ENCODE measurements at places on chromosomes 5 and 9.
A peak's percentile ranks its signal among the peaks of the same experiment; 100 is the strongest.

DNA sequence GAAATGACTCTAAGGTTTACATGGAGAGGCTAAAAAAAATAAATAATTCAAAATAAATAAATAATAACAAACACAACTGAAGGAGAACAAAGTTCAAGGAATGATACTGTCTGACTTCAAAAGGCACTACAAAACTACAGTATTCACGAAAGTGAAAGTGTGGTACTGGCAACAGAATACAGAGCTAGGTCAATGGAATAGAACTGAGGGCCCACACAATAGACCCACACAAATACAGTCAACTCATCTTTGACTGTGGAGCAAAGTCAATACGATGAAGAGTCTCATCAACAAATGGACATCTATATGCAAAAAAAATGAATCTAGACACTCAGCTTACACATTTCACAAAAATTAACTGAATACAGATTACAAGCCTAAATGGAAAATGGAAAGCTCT, 75.3 kb downstream of the FBXW11 start:
- no peak for DNase-seq

DNA sequence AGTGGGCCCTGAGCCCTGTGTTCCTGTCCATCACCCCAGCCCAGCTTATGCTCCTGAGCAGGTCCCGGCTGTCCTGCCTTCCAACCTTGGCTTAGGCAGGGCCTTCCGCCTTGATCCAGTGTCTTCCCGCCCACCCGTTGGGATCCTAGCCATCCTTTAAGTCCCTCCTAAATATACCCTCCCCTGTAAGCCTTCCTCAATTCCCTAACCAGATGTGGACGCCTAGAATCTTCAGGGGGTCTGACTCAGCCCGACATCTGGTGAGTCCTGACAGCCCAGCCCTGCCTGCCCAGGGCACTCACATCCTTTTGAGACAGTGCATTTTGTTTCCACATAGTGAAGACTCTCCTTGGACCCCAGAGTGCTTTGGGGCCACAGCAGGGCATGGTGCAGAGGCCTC, 23.7 kb downstream of the SLC6A7 start:
- no peak for DNase-seq

DNA sequence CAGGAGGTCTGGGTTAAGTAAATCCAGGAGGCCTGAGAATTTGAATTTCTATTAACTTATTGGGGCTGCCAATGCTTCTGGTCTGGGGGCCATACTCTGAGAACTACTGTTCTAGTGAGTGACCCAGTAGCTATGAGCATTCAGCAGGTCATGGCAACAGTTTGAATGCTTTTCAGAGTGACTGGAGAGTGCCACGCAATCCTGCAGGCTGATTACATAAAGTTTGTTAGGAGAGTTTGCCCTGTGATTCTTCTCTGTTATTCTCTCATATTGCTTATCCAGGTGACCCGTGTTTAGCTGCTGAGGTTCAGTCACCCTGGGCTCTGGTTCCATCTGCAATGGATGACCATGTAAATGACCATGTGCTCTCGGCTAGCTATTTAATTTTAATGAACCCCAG, 22.2 kb upstream of the TMED7 start:
- DNase-seq = no peak

DNA sequence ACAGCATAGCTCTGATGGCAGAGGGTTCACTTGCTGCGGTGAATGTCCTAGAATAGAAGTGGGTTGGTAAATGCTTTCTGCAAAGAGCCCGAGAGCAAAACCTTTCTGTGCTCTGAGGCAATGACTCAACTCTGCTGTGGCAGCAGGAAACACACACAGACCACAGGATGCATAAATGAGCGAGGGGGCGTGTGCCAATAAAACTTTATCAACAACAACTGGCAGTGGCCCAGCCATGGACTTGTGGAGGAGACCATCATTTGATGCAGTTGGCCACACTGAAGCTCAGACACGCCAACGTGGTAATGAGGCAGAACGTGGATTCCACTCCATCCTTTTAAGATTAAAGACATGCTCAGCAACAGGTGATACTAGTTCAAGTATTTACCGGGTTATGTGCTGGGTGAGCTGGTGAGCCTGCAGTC, 6.8 kb downstream of the MRPL36 start:
- peak; percentile 81 for DNase-seq

GRCh38 chr5:169753795-169754194, 116.7 kb downstream of the DOCK2 start:
- DNase-seq = peak; percentile 31

- DNase-seq = peak; percentile 47
These were observed 25.2 kb upstream of the PLAC8L1 start for GRCh38 chr5:146130440-146131045.

DNA sequence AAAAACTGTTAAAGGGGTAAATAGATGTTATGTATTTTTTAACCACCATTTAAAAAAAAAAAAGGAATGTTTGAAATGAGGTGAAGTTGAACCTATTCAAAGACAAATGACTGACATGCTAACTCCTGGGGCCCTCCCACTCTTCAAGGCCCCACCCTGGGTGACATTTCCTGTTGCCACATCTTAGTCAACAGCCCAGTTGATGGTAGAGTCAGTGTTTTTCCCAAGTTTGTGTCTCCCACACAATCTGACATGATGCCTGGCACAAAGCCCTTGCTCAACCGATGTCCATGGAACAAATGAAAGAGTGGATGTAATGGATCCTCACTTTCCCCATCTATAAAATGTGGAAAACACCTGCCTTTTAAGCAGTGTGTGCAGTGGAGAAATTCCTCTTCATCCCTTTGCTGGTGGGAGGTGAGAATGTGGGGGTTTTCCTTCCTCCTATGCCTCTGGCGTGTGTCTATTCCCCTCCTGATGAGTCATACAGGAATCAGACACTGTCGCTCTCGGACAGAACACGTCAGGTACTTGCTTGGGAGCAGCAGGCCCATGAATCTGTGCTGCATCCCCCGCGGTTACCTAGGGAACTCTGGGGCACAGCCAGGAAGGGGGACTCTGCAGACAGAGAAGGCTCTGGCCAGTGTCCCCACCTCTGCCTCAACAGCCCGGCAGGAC, 13.7 kb upstream of the ADRA1B start:
- DNase-seq = peak; percentile 93

DNA sequence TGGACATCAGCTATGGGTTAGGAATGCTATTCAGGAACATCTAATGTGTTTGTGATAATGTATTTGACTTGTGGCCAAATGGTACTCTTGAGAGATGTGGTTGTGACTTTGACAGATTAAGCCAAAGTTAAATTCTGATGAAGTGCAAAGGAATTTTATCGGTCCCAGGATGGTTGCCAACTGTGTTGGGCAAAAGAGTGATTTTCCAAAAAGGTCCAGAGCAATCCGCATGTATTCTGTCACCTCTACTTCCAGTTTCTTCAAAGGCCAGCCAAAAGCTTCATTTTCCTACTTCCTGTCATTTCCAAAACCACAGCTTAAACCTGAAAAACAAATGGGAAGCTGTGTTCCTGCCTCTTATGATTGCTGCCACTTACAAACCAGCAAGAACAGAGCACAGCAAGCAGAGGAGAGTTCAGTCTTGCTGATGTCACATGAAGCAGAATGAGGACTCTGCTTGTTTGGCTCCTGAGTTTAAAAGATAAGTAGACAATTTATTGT, 59.8 kb downstream of the MARCHF3 start:
- no peak for DNase-seq

DNA sequence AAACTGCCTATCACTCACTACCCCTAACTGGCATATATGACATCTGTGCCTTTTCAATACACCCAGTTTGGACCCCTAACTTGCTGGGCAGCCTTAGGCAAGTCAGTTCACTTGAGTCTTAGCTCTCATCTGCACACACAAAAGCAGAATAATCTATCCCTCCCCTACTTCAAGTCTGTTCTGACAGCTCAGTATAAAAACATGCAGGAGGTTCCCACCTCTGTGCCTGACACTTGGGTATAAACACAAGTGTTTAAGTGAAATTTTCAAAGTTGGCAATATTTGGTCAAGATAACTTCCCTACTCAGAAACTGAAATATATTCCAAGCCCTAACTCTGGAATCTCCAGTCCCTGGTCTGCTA, 12.6 kb downstream of the HNRNPH1 start:
- no peak for DNase-seq

DNA sequence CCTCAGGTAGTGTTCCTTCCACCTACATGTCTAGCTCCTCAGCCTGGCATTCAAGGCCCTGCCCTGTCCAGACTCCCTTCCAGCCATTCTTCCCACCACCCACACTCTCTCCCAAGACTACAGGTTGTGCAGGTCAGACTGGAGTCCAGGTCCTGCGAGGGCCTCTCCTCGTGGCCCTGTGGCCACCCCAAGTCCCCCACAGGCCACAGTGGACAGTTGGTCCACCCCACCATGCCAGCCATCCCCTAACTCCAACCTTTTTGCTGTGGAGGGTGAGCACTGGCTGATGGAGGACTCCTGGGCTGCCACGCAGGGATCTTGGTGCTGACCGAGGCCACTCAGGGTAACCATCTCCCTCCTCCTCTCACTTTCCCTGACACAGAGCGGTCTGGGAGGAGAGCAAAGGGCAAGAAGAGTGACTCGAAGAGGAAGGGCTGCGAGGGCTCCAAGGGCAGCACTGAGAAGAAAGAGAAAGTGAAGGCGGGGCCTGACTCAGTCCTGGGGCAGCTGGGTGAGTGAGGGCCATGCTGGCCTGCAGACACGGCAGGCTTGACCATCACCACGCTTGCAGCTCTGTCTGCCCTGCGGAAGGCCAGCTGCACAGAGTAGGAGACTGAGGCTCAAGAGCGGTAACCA, 51.0 kb downstream of the JADE2 start:
- DNase-seq = no peak

DNA sequence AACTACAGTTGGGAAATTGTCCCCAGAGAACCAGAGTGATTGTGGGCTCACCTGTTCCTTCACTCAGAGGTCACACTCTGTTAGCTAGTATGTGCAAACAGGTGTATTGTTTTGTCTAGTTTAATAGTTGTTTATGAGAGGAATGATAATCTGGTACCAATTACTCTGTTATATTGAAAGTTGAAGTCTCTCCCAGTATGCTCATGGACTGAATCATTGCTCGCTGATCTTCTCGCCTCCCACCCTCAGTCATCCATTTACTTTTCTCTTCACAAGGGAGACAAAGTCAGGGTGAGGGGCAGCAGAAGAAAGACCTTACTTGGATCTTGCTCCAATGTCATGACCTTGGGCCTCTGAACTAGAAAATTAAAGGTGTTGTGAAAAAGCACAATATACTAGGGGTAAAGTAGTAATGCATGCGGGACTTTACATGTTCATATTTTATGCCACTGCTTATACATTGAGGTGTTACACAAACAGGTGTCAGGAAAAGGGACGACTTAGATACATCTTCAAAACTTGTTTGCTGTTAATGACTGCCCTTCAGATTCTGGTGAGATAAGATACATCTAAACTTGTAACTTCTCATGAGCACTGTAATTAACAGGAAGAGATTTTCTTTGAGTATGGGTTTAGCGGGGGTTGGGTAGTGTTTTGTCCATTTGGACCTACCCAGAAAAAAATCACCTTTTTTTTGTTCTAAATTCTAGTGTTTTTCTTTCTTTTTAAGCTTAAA, 36.9 kb downstream of the LNPEP start:
- DNase-seq = no peak

DNA sequence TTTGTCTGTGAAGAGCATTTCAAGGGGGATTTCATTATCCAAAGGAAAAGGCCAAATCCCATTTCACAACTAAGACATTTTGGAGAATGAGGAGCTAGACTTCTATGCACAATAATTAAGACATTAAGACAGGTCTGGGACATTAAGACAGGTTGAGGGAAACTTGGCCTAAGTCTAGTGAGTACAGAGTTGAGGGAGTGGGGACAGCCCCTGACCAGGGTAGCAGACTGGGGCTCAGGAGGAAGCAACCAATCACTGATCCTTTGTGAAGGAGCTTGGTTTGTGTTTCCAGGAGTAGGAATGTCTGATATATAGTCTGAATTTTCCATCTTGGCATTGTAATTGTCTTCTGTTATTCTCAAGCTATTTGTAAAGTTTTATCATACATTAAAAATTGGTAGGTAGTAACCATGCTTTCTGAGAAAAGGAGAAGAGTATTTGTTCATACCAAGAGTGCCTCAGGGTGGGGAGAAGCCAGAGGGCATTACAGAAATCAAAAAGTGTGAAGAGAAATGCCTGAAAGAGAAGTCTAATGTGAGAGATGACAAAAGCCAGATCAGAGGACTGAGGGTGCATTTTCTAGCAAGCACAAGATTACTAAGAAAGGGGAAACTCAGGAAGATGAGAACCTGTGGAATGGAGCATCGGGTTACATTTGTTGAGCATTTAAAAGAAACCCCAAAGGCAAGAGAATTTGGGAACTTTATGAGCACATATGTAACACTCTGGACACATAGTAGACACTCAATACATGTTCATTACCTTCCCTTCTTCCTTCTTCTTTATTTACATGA, 189.3 kb upstream of the PIK3R1 start:
- DNase-seq = no peak

- DNase-seq = no peak
These were observed 21.0 kb upstream of the GSN start for GRCh38 chr9:121246821-121247561.

GRCh38 chr5:154844809-154845208, 5.6 kb downstream of the FAXDC2 start:
- no peak for DNase-seq

- DNase-seq = no peak
These were observed 698 bp downstream of the NFX1 start for GRCh38 chr9:33291031-33291397.

GRCh38 chr9:98807070-98807813, at the start of gene GALNT12:
GALNT12 (plus strand) TSS chr9:98807670; CDS start chr9:98807699, 29 bp downstream.
- no peak for DNase-seq

DNA sequence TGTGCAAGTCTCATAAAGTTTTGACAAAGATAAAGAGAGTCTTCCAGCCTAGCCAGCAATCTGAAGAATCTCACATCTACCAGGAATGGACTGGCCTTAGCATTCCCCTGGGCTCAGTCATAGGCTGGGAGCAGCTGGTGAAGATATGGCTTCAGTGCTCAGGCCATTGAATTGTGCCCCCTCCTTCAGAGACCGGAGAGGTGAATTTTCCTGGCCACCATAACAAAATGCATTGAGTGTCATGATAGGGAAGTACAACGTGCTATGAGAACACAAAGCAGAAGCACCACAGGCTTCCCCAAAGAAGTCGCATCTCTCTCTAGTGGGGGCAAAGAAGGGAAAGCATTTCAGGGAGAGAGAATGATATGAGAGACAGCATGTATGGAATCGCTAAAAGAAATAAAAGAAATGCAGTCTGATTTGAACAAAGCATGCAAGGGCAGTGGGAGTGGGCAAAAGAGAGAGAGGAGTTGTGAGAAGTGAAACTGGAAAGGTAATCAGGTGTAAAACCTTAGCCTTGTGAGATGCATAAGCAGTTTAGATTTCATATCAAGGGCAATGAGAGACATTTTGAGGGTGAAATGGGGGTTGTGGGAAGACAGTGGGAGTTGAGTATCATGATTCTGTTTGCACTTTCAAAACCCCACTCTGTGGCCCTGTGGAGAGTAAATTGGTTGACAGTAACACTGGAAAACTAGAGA, 57.1 kb upstream of the NMUR2 start:
- DNase-seq = peak; percentile 3
